Hypothalamus (tissue), 51 donors: ENCODE measurements at places on chromosomes 7 and 10.
A peak's percentile ranks its signal among the peaks of the same experiment; 100 is the strongest.

DNA sequence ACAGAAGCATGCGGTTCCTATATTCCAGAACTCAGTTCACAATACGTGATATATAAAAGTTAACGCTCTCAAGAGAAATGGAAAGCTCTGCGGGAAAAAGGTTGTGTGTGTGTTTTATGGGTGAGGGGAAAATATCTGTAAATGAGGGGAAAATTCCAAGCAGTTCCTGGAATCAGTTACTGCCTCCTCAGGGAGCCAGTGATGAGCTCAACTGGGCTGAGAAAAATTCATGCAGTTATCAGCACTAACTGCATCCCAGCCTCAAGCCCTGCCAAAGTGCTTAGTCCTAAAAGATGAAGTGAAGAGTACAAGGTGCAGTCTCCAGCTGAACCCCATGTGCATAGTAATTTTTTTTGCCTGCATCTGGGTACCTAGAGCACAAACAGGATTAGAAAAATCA lies 191.9 kb downstream of the CDK14 start:
- no peak for DNase-seq

GRCh38 chr7:19674266-19674960 lies 34.4 kb downstream of the POLR1F start:
- no peak for DNase-seq

DNA sequence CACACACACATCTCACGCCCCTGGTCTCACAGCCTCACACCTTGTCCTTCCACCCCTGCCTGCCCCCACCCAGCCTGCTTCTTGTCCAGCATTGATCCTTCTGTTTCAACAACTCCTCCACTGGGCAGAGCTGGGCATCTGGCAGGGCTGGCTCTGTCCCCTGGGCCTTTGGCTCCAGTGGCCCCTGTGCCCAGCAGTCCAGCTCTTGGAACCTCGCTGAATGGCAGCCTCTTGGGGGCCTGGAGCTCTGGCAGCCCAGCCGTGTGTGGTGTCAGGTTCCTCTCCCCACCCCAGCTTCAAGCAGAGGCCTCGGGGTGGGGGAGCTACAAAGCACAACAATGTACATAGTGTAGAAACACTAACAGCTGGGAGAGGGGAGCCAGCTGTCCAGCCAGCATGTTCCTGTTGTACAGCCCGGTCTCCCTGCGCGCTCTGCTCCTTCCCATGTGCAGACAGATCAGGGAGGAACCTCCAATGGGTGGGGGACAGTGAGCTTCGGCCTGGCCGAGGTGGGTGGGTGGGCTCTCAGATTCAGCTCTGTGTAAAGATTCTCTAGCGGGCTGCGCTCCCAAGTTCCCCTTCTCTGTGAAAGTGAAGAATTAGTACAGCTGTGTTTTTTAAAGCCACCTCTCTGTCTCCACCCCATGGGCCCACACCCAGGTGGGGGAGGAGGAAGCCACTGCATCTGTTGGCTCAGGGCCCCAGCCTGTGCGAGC lies 19.4 kb downstream of the ZMIZ2 start:
- peak; percentile 67 for DNase-seq

GRCh38 chr7:157224627-157225026 lies 85.9 kb downstream of the UBE3C start:
- DNase-seq: no peak

DNA sequence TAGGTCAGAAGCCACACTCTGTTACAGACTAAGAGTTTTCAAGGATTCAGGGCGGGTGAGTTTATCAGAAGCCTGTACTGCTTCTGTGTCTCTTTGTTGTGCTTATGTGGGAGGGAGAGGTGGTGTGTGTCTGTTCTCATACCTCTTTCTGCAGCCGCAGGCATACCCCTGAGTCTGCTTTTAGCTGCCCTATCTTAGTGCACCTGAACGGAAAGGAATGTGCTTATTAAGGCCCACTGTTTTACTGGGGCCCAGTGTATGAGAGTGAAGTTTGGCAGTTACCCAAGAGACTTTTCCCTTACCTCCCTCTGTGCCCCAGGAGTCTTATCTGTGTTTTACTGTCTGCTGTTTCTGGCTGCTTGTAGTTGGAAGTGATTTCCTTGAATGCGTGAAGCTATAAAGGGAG lies 104.3 kb downstream of the TYW1 start:
- no peak for DNase-seq

DNA sequence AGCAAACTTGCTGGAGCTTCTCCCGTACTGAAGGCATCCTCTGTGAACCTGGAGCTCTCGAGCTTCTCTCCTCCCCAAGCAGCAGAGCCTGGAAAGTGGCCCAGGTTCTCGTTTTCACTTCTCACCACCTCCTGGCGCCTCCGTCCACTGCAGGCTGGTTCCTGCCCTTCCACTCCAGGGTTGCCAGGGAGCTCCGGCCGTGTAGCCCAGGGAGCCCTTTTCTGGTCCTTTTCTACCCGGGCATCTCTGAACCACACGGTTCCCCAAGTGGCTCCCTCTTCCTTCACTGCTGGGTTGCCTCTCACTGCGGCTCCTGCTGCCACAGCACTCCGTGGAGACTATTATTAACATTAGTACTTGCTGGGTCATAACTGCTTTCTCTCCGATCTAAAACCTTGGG lies 208.6 kb upstream of the PPP2R2D start:
- no peak for DNase-seq

GRCh38 chr7:25944777-25945515 lies 207.1 kb upstream of the NFE2L3 start:
- no peak for DNase-seq

- no peak for DNase-seq
These were observed 64.9 kb downstream of the PPP1R9A start for GRCh38 chr7:94972296-94972695.
